ENCODE measurements at places on chromosomes 16 and 17. TPM values are rescaled to one million over a fixed set of nuclear protein-coding genes. Genes with fewer than 3 reads are reported as not detected.

OTOP3 gene
- not detected for total RNA-seq

CCL5 gene
- 1.2 TPM for total RNA-seq

CCL1 gene
- not detected for total RNA-seq

PPP1R1B gene
- total RNA-seq, result 0.12 TPM

ANKRD40CL gene
- total RNA-seq, result not detected

TBC1D3K gene
- total RNA-seq, result not detected

SPECC1 gene
- 43.2 TPM for total RNA-seq
